IMR-90 (cell line): ENCODE measurements at places on chromosomes 4 and X.

DNA sequence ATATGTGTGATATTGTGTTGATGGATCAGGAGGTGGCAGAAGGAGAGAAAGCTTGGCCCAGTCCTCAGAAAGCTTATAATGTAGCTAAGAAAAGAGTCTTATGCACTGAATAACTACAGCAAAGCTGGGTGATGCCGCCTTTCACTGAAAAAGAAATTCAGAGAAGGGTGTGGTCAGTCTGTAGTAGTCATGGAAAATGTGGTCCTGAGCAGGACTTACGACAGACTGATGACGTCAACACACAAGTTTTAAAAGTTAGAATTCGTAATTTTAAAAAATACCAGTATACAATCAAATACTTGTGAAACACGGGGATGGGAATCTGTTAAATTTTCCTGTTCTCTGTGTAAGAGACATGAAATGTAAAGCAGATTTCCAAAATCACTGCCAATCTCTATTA is 87.0 kb upstream of the RAPGEF2 start:
- DNase-seq = peak; percentile 24

DNA sequence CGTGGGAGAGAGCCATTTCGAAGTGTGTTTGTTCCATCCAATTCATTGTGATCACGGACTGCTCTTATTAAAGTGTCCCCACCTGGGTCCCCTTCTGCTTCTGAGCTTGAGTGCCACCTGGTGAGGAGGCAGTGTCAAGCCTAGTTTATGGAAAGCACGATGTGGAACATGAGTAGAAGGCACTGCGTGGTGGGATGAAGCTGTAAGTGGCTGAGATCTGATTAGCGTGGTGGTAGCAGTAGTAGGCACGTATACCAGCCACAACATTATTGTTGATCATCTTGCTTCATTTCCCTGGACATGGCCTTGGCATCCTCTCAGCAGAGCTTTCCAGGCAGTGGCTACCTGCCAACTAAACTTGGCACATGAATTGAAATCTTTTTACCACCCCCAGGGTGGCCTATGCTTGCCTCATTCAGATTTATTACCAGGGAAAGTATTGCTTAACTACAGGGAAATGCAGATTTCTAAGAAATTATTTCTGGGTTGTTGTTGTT is 46.4 kb downstream of the GPAT3 start:
- no peak for DNase-seq

DNA sequence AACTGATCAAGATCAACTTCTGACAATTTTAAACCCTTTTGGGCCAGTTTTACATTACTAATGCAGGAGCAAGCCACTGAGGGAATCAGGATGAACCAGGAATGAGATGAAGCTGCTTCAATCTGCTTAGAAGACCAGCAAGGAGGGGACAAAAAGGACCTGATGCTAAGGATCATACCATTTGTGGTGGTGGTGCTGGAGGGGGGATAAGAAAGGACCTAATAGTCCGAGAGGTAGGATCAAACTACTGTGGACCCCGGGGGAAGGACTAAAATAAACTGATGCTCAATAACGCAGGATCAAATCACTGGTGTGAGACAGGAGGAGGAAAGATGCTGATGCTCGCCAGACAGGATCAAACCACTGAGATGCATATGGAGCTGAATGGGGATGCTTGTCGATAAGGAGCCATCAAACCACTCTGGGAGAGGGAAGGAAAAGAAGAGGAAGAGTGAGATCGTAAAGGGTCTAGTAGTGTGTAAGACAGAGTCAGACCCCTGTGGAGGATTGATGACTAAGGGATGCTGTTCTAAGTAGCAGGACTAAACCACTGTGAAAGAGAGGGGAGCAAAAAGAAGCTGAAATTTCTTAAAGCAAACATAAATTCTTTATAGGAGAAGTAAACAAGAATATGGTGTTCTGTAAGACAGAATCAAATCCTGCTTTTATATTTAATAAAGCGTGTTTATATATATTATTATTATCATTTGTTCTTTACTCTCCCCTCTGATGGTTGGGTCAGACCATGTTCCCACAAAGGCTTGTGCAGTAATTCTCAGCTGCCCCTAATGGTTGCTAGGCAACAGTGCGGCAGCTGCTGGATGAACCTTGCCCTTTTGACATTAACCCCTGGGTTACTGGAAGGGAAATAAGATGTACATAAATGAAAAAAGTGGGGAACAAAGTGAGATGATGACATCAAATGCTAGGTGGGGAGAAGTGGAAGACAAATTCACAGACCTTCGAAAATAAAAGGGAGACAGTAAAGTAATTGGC is 432.5 kb upstream of the FGF16 start:
- no peak for DNase-seq

- no peak for DNase-seq
These were observed 12.9 kb downstream of the DIPK2B start for GRCh38 chrX:45187731-45188130.
